ENCODE measurements at places on chromosomes 1 and 21.

GRCh38 chr1:174742805-174743653 is 256.7 kb upstream of the CACYBP start:
- no peak for DNase-seq

GRCh38 chr21:43864313-43864961 is 586 bp upstream of the AGPAT3 start:
- peak; percentile 17 for DNase-seq

- DNase-seq, result no peak
Observed at GRCh38 chr1:61083807-61084440, 1.6 kb downstream of the NFIA start.

- DNase-seq, result no peak
Observed at GRCh38 chr1:241964550-241965282, 7.1 kb downstream of the BECN2 start.

DNA sequence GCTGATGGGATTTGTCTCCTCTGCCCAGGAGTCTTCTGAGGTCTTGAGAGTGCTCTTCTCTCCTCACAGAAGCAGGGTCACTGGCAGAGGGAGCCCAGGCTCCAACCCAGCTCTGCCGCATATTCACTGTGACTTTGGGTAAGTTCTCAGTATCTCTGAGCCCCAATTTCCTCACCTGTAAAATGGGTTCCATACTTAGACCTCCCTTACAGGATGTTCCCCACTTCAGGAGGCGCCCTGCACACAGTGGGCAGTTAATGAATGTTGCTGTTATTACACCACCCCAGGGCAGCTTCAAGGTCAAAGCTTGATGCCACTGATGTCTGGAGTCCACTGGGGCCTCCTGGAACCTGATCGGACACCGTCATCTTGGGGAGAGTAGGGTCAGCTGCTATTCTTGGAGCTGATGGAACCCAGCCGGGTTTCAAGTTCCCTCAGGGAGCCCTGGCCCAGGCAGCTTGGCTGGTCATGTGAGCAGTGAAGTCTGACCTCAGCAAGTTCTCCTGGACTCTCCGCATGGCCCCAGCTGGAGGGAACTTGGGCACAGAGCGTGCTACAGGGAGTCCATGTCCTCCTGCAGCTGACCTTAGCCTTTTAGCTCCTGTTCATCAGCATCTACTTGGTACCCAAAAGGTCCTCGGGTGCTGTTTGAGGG is 21.8 kb downstream of the COA7 start:
- no peak for DNase-seq

DNA sequence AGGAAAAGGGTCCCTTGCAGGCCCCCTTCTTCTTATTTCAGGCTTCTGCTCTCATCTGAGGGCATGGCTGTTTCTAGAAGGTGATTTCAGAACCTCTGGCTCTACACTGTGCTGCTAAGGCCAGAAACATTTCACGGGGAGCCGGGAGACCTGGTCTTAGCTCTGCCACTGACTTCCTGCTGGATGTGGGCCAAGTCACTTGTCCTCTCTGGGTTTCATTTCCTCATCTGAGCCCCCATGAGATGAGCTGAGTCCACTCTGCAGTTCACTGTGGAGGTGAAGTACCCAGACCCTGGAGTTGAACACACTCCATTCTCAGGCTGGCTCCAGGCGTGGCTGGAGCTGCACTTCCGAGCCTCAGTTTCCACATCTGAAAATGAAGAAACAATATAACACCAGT is 2.1 kb downstream of the PADI1 start:
- DNase-seq, result no peak

GRCh38 chr1:24178407-24178806 is 8.7 kb downstream of the IFNLR1 start:
- no peak for DNase-seq

Measured in activated CD4-positive, CD25-positive, alpha-beta regulatory T cell (primary cell).